ENCODE measurements at places on chromosomes 3 and 15.
A peak's percentile ranks its signal among the peaks of the same experiment; 100 is the strongest.

DNA sequence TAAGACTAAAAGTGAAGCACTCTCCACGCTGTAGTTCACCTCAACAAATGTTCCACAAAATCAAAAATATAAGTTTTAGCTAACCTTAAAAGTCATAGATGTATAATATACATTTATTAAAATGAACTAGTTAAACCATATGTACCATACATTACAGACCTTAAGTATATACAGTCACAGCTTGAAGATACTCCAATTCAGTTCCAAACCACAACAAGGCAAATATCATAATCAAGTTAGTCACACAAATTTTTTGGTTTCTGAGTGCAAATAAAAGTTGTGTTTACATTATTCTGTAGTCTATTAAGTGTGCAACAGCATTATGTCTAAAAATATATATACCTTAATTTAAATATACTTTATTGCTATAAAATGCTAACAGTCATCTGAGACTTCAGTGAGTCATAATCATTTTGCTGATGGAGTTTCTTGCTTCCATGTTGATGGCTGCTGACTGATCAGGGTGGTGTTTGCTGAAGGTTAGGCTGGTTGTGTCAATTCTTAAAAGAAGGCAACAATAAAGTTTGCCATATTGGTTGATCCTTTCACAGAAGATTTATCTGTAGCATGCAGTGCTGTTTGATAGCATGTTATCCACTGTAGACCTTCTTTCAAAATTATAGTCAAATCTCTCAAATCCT, 736.7 kb downstream of the NSUN3 start:
- no peak for DNase-seq

GRCh38 chr3:52879090-52879489, 18.3 kb downstream of the STIMATE start:
- DNase-seq = no peak

DNA sequence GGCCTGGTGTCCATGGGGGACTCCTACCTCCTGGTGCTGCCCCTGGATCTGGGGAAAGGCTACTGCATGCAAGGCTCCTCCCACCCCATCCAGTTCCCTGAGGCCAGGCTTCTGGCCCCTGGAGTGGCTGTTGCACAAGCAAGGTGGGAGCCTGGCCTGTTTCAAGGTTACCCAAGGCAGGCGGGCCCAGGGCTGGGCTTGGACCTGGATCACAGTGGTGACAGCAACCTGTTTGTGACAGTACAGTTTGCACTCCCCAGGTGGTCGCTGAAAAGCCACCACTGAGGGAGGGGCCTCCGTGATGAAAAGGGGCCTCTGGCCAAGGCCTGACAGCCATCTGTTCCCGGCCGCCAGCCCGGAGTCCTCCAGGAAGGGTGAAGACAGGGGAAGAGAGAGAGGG, 14.4 kb upstream of the KY start:
- DNase-seq = no peak

- no peak for DNase-seq
These were observed 118.9 kb downstream of the DPH6 start for GRCh38 chr15:35427091-35427490.

- no peak for DNase-seq
These were observed 3.5 kb upstream of the KLF15 start for GRCh38 chr3:126360714-126361060.

DNA sequence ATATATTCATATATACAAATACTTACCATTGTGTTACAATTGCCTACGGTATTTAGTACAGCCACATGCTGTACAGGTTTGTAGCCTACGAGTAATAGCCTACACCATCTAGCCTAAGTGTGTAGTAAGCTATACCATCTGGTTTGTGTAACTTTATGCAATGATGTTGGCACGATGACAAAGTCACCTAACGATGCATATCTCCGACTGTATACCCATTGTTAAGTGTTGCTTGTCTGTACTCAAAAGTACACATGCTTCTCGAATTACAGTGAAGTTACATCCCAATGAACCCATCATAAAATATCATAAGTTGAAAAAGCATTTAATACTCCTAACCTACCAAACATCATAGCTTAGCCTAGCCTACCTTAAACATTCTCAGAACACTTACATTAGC, 327.1 kb downstream of the KBTBD8 start:
- DNase-seq = no peak

GRCh38 chr3:33058765-33059164, 38.2 kb downstream of the GLB1 start:
- DNase-seq = no peak

- DNase-seq = no peak
These were observed 6.7 kb downstream of the LMOD3 start for GRCh38 chr3:69115731-69116130.

GRCh38 chr3:169931747-169932520, 20.6 kb downstream of the SAMD7 start:
- no peak for DNase-seq

DNA sequence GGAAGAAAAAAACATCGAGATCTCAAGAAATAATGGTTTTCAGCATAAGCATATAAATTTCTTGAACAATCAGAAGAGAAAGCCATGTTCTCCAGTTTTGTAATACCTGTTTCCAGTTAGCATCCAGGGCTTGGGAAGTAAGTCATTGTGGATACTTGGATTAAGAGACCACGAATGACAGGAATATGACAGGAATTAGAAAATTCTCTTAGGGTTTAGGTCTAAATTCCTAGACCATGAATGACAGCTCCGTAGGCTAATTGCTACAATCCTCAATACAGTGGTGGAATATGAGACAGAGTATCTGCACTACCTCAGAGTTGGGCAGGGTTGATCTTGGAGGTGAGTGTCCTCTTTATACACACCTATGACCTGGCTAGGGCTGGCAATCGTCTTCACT, 517.5 kb downstream of the NTRK3 start:
- no peak for DNase-seq

DNA sequence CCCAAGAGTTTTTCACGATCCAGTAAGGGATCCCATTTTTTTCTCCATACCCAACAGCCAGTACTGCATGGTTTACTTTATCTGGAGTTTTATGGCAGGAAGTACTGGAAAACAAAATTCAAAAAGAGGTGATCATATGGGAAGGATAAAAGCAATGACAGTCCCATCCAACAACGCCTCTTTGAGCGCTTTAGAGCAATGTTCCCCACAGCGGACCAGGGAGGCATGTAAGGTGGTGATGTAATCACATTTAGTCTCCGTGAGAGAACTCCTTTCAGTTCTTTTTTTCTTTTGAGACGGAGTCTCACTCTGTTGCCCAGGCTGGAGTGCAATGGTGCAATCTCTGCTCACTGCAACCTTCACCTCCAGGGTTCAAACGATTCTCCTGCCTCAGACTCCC, 21.8 kb downstream of the CTSH start:
- no peak for DNase-seq

GRCh38 chr3:120192579-120192978, 92.4 kb downstream of the GPR156 start:
- DNase-seq = no peak

GRCh38 chr3:50345586-50346234, at the start of gene ZMYND10:
Gene ZMYND10 (minus strand): TSS chr3:50345732. CDS start chr3:50345579, 153 bp downstream.
- no peak for DNase-seq

- peak; percentile 64 for DNase-seq
These were observed 1.1 kb downstream of the RAF1 start for GRCh38 chr3:12662593-12663400.

GRCh38 chr3:15810702-15811101, 12.9 kb upstream of the ANKRD28 start:
- no peak for DNase-seq

- no peak for DNase-seq
These were observed 54.5 kb downstream of the DCLK3 start for GRCh38 chr3:36709826-36710365.

DNA sequence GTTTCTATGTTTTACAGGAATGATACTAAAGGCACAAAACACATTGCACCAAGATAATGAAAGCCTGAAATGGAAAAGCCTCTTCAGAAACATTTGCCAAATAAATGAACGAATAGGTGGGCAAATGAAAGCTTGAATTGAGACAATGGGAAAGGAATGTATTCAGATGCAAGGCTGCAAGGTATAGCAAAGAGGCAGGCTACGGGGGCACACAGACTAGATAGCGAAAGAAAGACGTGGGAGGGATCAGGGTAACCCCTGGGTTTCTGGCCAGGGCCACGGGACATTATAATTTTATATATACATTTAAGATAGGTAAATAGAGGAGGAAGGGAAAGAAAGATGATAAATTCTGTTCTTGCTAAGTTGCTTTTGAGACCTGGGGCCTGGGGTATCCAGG, 95.9 kb upstream of the NLGN1 start:
- no peak for DNase-seq

- DNase-seq = no peak
These were observed 2.8 kb upstream of the RNU5A-1 start for GRCh38 chr15:65292938-65293518.

Measured in NB4 (cell line).